ENCODE measurements at places on chromosomes 1 and 21.

DNA sequence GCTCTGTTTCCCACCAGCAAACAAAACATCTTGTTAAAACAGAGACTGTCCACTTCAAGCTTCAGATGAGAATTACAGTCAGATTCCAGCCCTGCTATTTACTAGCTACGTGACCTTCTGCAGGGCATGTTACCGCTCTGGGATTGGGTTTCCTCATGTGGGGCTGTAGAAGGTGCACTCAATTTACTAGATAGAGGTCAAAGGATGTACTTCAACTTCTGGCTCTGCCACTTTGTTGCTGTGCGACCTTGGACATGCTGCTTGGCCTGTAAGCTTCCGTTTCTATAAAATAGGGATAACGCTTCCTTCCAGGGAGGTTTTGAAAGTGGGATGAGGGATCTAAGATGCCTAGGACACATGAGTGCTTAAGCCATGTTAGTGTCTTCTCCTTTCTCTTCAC lies 46.0 kb upstream of the LRIG2 start:
- no peak for DNase-seq

GRCh38 chr1:169141356-169141755 lies 34.9 kb downstream of the ATP1B1 start:
- DNase-seq, result no peak

DNA sequence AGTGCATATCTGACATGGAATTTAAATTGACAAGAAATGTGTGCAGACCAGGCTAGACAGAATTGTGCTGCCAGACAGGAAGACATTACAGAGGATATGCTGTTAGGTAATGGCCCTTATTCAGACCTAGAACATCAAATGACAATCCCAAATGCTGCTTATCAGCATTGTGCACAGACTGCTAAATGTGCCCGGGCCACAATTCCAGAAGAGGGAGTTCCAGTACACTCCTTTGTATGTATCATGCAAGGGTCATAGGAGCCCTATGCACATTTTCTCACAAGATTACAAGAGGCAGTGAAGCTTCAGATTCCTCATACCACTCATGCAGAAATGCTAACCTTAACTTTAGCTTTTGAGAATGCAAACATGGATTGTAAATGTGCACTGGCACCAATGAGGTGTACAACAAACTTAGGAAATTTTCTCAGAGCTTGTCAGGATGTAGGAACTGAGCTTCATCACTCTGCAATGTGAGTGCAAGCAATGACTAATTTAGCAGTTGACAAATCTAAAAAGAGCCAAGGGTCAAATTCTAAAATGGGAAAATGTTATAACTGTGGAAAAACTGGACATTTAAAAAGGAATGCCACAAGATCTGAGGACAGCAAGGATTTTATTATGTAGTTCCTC lies 273.5 kb downstream of the COL11A1 start:
- no peak for DNase-seq

DNA sequence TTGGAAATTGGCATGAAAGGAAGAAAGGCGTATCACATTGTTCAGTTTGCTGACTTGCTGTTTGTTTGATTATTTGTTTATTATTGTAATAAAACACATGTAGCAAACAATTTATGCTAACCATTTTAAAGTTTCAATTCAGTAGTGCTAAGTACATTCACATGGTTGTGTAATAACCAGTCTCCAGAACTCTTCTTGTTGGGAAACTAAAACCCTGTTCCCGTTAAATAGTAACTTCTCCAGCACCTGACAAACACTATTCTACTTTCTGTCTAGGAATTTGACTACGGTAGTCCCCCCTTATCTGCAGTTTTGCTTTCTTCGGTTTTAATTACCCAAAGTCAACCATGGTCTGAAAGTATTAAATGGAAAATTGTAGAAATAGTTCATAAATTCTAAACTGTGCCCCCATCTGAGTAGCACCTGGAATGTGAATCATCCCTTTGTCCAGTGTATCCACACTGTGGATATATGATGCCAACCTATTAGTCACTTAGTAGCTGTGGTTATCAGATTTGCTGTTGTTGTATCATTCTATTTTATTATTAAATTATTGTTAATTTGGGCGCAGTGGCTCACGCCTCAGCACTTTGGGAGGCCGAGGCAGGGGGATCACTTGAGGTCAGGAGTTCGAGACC lies 5.5 kb downstream of the MORC3 start:
- DNase-seq, result no peak

GRCh38 chr1:169110236-169110635 lies 3.7 kb downstream of the ATP1B1 start:
- DNase-seq, result no peak

GRCh38 chr1:218886101-218886871 lies 287.4 kb upstream of the LYPLAL1 start:
- DNase-seq, result no peak

GRCh38 chr1:30176477-30176876 lies 546.9 kb downstream of the MATN1 start:
- no peak for DNase-seq

- no peak for DNase-seq
Measured at GRCh38 chr1:90924982-90925381, 96.9 kb downstream of the ZNF644 start.

DNA sequence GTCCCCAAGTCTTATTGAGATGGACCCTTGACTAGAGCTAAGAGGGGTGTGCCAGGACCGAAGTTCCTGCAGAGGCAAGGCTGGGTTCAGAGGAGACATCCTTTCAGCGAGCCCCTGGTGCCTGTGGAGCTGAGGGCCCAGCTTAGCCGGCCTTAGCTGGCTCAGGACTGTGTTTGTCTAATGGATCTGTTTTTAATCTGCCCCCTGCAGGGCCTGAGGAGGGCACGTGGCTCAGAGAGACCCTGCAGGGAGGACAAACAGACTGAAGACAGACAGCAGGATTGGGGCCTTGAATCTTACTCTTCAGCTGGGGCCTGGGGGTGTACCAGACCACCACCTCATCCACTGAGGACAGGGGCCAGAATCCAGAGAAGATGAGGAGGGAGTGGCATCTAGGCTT lies 1.6 kb downstream of the CRABP2 start:
- no peak for DNase-seq

DNA sequence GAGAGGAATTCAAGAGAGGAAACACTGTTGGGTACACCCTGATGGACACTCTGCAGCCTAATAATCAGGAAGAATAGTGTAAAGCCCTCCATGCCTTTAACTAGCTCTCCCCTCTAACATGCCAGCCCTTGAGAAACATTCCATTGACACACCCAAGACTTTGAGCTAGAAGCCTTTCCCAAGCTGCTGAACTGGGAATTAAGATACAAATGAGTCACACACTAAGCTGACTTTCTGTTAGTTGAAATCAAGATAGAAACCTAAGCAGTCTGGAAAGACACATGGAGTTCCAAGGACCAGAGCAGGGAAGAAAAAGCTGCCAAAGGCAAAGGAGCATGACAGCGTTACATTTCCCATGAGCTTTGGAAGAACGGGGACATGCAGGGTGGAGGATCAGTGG lies 380.8 kb downstream of the NPHP4 start:
- DNase-seq, result no peak

DNA sequence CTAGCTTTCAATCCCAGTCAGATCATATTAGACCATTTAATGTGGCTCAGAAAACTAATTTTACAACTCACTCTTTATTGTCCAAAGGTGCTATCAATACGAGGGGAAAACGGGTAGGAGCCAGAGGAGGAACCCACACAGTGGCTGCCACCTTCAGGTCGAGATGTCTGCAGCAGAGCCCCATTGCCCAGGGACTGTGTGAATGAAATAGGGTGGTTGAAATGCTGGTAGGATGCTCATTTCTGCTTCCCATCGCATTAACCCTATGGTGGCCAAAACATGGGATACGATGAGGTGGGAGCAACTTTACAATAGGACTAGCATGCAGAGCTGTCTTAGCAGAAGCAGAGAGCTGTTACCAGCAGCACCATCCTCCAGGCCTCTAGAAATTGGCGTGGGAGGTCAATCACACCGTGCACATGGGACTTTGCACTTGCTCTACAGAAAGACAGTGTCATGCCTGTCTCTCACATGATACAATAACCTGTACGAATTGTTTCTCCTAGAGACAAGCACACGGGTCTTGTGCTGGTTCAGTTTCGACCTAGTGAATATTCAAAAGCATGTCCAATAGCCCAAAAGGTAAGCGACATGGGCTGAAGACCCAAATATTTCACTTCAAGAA lies 69.5 kb upstream of the DESI2 start:
- no peak for DNase-seq

- DNase-seq, result no peak
Measured at GRCh38 chr1:27966402-27967105, 6.8 kb downstream of the XKR8 start.

Measured in stimulated activated CD4-positive, alpha-beta T cell treated with anti-CD3 and anti-CD28 coated beads, Interleukin-12 subunit alpha, Interleukin-12 subunit beta, amount 100 ng/mL, for 48 hours (primary cell).